Left renal cortex interstitium (tissue), 4 donors: ENCODE measurements at places on chromosomes 11 and 22. TPM values are rescaled to one million over a fixed set of nuclear protein-coding genes. Genes with fewer than 3 reads are reported as not detected.

C22orf31 gene
- polyA plus RNA-seq = 1.5 TPM

DNA sequence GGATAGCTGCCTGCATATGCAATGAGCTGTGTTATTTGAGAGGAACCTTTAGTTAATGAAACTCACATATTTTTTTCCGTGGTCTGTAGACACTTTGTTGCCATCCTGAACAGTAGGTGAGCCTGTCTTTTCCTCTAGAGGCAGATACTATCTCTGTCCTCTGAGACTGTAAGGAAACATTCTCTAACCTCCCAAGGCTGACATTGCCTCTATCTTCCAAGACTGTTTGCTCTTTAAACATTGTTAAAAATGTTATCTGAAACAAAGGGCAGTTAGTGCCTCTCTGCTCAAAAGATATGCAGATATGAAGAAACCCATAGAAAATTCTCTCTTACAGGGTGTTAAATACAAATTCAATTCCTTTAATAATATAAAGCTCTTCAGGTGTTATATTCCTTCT lies 963.8 kb upstream of the CNTN5 start:
- no peak for DNase-seq

DNA sequence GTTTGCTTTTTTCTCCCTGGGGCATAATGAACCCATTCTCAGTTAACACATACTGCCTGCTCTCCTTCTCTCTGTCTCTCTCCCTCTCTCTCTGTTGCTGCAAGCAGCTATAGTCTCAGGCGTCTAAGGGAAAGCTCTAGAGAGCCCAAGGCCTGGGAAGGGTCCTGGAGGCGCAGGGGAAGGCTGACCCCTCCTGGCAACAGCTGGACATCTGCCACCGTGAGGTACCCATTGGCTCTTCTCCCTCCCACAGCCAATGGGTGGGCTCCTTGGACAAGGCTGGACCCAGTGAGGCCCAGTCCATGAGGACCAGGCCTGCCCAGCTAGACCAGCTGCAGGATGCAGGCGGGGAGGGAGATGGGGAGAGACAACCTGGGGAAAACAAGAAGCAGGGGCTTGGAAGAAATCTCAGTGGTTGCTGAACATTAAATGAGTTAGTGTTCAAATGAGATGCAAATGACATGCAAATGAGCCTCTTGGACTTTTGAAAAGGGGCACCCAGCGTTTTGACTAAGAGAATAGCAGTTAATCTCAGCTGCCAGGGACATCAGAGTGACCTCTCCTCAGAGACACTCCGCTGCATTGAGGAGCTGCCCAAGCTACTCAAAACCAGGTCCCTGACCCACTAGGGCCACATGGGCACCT lies 349.7 kb downstream of the BUD13 start:
- no peak for DNase-seq

NPAS4 gene
- 0.14 TPM for polyA plus RNA-seq

APOBEC3C gene
- 10.5 TPM for polyA plus RNA-seq

DNA sequence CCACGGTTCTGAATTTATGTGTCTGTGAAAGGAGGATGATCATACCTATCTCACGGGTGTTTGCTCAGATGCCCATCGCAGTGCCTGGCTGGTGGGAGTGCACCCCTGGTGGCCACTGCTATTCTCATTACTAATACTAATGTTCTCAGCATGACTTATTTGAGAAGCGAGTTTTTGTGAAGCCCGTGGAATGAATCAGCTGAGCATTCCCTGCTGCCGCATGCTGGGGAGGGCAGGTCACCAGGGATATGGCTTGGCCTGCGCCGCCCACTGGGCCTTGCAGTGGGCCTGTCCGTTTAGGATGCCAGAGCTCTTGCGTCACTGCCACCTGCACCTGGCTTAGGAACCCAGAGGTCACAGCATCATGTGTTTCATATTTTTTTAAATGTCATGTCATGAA lies 16.9 kb downstream of the CTTN start:
- DNase-seq = no peak

GRCh38 chr11:64371201-64371600 lies 12.2 kb downstream of the RPS6KA4 start:
- no peak for DNase-seq

DNA sequence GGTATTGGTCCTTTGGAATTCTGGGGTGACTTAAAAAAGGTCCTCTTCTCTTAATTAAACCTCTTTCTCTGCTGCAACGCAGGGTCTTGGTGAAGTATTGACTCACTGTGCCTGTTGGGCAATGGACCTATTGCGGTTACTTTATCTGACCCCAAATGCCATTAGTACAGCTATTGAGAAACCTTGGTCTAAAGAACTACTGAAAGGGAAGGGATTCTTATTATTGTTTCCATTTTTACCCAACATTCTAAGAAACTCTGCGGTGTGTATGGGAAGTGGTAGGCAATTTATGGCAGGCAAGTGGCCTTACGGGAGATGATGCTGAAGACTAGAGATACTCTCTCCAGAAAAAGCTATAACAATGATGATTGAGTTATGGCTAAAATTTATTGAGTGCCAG lies 12.5 kb downstream of the SLC6A5 start:
- DNase-seq = no peak

DNA sequence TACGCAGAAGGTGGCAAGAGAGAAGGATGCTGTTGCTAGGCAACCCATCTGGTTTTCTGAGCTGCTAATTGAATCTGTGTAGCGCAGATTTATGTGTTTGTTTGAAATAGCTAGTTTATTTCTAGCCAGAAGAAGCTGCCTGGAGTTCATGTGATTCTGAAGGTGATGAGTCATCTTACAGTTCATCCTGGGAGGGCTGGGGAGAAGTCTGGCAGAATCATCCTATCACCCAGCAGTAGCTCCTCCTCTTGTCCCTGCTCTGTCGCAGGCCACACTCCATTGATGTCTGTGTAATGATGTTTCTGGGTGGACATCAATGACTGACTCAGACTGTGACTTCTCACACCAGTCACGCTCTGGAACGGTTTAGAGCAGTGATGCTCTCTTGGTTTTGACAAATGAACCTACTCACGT lies 4.8 kb upstream of the FBXO7 start:
- DNase-seq = no peak

CBLIF gene
- polyA plus RNA-seq = 0.21 TPM
